ENCODE measurements at places on chromosomes 7 and 10.

- no peak for DNase-seq
These were observed 3.6 kb downstream of the PRSS37 start for GRCh38 chr7:141837683-141838082.

- DNase-seq: no peak
These were observed 38.8 kb upstream of the FAM20C start for GRCh38 chr7:153604-154003.

- no peak for DNase-seq
These were observed 12.7 kb downstream of the FAS start for GRCh38 chr10:89003344-89003743.

DNA sequence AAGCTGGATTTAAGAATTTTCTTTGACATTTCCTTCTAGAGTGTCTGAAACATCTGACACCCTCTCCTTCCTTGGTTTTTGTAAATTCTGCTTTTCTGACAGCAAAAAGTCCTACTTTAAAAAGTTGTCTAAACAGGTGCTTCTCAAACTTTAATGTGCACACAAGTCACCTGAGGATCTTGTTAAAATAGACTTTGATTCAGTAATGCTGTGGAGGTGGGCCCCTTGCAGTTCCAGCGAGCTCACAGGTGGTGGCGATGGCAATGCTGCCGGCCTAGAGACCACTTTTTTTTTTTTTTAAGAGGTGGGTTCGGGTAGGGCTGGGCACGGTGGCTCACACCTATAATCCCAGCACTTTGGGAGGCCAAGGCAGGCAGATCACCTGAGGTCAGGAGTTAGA is 77.1 kb downstream of the ABCC2 start:
- no peak for DNase-seq

DNA sequence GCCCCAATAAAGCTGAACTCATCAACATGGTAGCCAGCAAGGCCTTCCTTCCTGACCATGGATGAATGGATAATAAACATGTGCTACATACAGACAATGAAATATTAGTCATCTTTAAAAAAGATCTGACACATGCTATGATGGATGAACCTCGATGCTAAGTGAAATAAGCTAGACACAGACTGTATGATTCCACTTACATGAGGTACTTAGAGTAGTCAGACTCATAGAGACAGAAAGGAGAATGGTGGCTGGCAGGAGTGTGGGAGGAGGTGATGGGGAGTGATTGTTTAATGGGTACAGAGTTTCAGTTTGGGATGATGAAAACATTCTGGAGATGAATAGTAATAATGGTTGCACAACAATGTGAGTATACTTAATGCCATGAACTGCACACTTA is 114.1 kb upstream of the SORCS3 start:
- no peak for DNase-seq

DNA sequence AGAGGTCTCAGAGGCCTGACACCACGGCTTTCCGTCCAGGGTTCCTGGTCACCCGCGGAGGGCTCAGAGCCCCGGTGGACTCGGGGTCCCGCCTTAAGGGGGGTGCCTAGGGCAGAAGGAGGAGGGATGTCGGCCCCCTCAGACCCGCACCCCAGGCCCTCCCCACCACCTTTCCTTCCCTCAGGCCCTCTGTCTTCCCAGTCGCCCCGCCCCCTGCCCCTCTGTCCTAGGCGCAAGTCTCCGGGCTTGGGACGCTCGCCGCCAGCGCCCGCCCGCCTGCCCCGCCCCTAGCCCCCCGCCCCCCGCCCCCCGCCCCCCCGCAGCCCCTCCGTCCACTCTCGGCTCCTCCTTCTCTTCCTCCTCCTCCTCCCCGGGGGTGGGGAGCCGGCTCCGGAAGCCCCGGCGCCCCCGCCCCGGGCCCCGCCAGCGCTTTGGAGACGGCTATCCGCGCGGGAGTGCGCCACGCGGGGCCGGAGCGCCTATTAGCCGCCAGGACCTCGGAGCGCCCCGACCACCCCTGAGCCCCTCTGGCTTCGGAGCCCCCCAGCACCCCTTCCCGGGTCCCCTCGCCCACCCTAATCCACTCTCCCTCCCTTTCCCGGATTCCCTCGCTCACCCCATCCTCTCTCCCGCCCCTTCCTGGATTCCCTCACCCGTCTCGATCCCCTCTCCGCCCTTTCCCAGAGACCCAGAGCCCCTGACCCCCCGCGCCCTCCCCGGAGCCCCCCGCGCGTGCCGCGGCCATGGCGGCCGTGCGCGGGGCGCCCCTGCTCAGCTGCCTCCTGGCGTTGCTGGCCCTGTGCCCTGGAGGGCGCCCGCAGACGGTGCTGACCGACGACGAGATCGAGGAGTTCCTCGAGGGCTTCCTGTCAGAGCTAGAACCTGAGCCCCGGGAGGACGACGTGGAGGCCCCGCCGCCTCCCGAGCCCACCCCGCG is at the start of gene AEBP1:
Gene AEBP1 (plus strand): TSS at position 423 of the 937 bp plus-strand sequence. CDS start 321 bp downstream, at position 744.
- DNase-seq: no peak

DNA sequence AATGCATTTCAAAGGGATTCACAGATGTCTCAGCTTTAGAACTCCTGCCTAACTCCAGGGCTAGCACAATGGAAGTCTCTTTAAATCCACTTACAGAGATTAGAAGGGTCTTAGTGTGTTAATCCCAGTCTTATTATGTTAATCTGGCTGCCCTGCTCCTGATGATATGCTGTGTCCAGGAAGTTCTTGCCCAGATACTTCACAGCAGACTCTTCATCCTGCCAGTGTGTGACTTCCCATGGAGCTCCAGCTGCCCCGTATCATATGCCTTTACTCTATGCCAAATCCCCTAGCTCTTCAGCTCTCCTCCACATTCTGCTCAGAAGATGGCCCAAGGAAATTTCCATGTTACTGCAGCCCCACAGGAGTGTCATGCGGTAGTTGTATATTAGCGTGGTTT is 533.8 kb downstream of the GALNT17 start:
- no peak for DNase-seq

GRCh38 chr10:123886292-123886691 is 5.3 kb downstream of the CPXM2 start:
- DNase-seq: no peak

GRCh38 chr7:30771880-30772425 is 736 bp downstream of the MINDY4 start:
- DNase-seq: no peak

- DNase-seq: no peak
These were observed 41.0 kb downstream of the NKX2-3 start for GRCh38 chr10:99573790-99574189.

DNA sequence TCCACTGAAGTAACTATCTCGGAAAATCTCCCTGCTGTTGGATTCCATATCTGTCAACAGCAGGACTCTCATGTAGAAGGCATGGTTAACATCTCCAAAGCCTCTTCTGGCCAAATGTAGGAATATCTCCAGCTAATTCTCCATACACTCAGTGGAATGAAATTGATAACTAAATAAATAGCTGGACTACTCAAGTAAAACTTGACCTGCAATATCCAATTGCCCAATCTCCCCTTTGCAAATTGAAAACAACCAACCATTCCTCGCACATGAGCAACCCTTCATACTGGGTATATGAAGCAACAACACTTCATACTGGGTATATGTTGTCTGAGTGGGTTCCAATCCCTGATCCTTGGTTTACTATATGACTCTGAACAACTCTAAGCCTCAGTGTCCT is 105.4 kb upstream of the KMT2E start:
- DNase-seq: no peak

GRCh38 chr7:3301831-3302618 is 973 bp downstream of the SDK1 start:
- DNase-seq: no peak

GRCh38 chr7:51027106-51027934 is 244.6 kb upstream of the GRB10 start:
- DNase-seq: no peak

GRCh38 chr7:45367026-45367425 is 207.1 kb upstream of the ADCY1 start:
- no peak for DNase-seq

GRCh38 chr7:96479015-96479645 is 157.2 kb upstream of the SLC25A13 start:
- no peak for DNase-seq

- DNase-seq: no peak
These were observed 160.0 kb upstream of the PCDH15 start for GRCh38 chr10:54961040-54961439.

DNA sequence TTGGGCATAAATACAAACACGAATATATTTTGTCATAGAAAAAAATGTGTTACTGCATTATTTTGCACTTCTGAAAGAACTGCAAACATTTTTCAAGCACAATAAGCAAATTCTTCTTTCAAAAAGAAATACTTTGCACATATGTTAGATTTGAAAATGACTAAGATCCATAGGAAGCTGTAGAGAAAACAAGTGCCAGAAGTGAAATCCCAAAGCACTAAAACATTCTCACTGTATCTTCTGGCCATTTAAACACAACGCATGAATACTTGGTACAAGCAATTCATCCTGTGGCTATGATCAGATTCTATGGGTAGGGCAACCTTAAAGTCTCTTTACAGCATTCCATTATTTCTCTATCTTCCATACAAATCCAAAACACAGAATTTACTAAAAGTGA is 225.4 kb upstream of the IMMP2L start:
- DNase-seq: no peak

DNA sequence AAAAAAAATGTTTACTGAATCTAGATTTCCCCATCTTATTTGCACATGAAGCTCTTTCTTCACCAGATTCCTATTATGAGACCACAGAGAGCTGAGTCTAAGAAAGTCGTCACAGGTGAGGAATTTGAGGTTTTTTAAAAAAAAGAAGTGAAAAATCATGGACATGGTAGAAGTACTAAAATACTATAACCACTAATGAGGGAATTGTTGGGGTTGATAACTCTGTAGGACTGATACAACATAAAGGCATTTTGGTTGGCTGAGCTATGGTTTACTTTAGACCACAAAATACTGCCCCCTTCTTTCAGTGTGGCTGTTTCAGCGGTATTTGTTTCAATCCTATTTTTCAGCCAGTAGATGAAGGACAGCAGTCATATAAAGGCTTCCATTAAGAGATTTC is 1111.3 kb downstream of the TYW1 start:
- no peak for DNase-seq

DNA sequence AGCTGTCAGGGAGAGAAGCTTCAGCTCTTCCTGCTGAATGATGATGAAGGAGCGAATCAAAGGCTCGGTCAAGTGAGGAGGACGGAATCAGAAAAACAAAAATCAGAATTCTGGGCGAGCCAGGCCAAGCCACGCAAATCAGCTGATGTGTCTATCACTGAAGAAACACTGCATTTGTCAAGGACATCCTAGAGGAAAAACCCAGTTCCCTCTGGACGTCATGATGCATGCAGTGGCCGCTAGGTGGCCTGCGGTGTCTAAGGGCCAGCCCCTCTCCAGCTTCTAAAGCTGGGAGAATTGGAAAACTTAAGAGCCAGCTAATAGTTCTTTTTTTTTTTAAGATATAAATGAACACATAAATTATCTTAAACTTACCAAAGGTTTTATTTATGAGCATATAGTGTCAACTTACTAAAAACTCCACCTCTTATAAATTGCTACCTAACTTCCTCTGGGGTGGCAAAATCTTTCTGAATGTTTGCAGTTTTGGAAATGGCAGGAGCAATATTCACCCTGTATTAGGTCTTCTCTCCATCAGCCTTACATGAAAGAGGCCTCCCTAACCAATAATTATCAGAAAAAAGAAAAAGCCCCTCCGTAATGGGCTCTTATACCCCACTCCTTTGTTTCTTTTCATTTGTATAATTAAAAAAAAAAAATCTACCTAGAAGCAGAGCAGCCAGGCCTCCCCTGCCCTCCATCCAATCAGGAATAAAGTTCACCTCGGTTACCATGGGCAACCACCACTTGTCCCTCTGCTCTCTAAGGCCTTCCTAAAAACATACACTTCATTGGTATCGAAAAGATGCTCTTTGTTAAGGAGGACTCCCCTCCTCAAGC is 186.8 kb downstream of the USP6NL start:
- DNase-seq: no peak

DNA sequence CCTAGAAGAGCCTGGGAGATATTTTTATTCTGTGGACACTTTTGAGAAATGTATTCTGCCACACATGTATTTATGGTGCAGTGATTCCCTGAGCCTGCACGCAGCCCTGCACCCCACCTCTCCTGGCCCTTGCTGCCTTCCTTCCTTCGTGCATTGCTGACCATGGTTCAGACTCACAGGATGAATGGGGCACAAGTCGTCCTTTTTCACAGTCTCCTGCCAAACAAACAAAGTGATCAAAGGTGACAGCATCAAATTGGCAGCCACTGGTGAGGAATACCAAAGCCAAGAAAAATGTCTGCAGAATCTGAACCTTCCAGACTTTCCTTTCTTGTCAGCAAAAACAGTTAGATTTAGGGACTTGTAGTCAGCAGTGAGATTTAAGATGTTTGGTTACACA is 215.0 kb downstream of the ACTR3B start:
- no peak for DNase-seq

- DNase-seq: peak; percentile 56
These were observed 25.9 kb downstream of the ST8SIA6 start for GRCh38 chr10:17428351-17429097.

- DNase-seq: no peak
These were observed 65.5 kb downstream of the PYROXD2 start for GRCh38 chr10:98349508-98349922.

GRCh38 chr7:20219446-20220292 is 2.5 kb upstream of the MACC1 start:
- no peak for DNase-seq

DNA sequence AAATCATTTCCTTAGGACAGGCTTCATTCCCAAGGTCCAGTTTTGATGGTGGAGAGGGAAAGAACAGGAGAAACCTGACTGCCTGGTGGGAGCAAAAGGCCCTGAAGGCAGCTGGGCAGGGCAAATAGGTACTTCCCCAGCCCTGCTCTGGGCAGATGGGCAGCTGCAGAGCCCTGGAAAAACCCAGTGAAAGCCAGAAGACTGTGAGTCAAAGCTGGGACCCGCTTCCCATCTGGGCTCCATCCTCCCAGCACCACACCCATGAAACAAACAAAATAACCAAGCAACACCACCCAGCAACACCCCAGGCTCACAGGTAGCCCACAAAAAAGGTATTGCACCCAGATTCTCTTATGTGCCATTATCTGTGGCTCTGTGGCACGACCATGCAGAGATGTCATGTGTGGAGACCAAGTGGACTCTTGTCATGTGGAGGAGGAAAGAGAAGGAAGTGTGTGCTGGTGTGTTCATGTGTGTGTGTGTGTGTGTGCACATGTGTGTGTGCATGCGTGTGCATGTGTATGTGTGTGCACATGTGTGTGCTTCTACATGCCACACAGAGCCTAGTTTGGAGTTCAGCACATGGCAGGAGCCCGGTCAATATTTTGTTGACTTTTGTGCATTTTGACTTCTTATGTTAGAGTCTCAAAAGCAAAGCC is 9.8 kb downstream of the CLRN3 start:
- no peak for DNase-seq

- no peak for DNase-seq
These were observed 208.2 kb downstream of the CDK14 start for GRCh38 chr7:90804370-90804769.

DNA sequence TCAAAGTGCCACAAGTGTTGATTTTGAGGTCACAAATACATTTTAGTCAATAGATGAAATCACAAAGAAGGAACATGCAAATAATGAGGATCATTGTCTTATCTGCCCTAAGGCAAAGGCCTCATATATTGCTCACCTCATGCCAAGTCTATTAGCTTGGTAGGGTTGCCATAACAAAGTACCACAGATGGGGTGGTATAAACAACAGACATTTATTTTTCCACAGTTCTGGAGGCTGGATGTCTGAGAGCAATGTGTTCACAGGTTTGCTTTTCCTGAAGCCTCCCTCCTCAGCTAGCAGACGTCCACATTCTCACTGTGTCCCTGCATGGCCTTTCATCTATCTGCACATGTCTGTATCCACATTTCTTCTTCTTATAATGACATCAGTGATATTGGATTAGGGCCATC is 59.6 kb downstream of the RELN start:
- no peak for DNase-seq

GRCh38 chr10:119724593-119725516 is 995 bp upstream of the INPP5F start:
- DNase-seq: no peak

GRCh38 chr10:117674646-117675045 is 132.1 kb downstream of the EMX2 start:
- no peak for DNase-seq

Data from activated CD4-positive, alpha-beta T cell treated with anti-CD3 and anti-CD28 coated beads, Interleukin-2, amount 50 U/mL, for 4 hours (primary cell).